ENCODE measurements at places on chromosomes 12 and 14. TPM values are rescaled to one million over a fixed set of nuclear protein-coding genes. Genes with fewer than 3 reads are reported as not detected.

BCDIN3D gene
- total RNA-seq, result 15.7 TPM

TROAP gene
- 1.7 TPM for total RNA-seq

LALBA gene
- total RNA-seq, result not detected

KCNA1 gene
- total RNA-seq, result not detected

INHBE gene
- not detected for total RNA-seq

ZNF384 gene
- total RNA-seq, result 90.5 TPM

CELA1 gene
- total RNA-seq, result 2.2 TPM

CLBA1 gene
- total RNA-seq, result 2.0 TPM

SOAT2 gene
- total RNA-seq, result 0.42 TPM

NKX2-1 gene
- total RNA-seq, result not detected

Data from naive thymus-derived CD8-positive, alpha-beta T cell (primary cell).